Stimulated activated CD8-positive, alpha-beta memory T cell treated with anti-CD3 and anti-CD28 coated beads, Interleukin-2, amount 100 ng/mL, for 48 hours (primary cell): ENCODE measurements at places on chromosomes 4 and X.

GRCh38 chr4:177001271-177002175, 208.8 kb upstream of the VEGFC start:
- DNase-seq: no peak

GRCh38 chr4:168832763-168833575, 177.1 kb downstream of the CBR4 start:
- DNase-seq: no peak

DNA sequence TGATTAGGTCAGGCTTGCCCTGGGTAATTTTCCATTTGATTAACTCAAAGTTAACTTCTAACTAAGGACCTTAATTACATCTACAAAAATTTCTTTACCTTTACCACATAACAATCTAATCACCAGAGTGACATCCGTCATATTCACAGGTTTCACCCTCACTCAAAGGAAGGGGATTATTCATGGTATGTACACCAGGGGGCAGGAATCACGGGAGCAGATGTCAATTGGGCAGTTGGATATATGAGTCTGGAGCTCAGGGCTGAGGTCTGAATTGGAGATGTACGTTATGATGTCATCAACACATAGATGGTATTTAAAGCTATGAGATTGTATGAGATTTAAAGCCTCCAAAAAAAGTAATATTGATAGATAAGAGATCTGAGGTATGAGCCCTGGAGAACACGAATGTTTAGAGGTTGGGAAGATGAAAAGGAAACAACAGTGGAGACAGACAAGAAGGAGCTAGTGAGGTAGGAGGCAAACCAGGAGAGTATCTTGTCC, 52.9 kb downstream of the PGRMC1 start:
- DNase-seq: no peak

DNA sequence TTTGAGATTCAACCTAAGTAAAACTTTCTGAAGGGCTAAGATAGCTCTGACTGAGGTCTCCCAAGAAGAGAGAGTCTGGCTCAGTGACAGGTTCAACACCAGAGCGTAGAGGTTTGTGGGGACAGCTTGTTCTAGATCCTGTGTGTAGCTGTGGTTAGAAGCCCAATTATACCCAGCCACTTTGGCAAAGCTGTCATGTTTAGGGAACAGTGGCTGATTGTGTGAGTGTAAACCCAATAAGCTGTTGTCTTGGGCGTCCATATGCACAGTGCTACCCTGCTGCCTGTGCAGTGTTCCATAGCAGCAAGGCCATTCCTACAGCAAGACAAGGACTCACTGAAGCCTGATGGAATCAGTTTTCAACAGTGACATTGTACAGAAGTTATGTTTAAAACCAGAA, 11.2 kb upstream of the SCRG1 start:
- no peak for DNase-seq

DNA sequence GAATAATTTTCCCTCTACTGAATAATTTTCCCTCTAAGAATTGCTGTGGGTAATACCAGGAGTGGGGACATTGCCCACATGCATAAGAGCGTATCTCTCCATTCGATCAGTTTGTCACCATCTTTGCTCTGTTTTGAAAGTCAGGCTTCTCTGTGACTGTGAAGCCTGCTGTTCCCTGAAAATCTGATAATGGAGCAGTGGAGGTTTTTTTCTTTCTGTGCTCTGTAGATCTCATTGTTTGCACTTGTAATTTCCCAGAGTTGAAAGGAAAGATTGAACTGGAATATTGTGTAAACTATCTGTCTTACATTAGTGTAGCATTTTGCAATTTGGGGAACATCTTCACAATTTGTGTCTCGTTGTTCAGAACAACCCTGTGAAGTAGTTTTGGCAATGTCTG, 4.3 kb downstream of the ZXDB start:
- no peak for DNase-seq

- peak; percentile 51 for DNase-seq
These were observed 14.1 kb downstream of the RPS6KA3 start for GRCh38 chrX:20252381-20253231.

- DNase-seq: no peak
These were observed 129.5 kb downstream of the GNL3L start for GRCh38 chrX:54659547-54659946.

DNA sequence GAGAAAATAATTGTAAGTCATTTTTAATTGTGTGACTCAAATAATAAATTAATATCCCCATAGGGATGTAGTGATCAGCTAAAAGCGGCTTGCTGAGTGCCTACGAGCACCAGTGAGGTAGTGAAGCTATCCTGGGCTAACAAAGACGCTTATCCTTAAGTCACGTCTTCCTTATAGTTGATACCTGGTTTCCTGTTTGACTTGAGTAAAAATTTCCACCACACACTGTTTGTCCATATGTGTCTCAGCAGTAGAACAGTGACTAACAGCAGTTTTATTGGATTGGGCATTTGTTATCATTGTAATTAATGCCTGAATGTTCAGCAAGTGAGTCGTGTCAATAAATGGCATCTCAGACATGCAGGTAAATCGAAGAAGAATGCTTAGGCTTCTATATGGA, 241.1 kb downstream of the GRXCR1 start:
- DNase-seq: no peak

GRCh38 chrX:21873063-21873775, 17.4 kb downstream of the YY2 start:
- DNase-seq: no peak

DNA sequence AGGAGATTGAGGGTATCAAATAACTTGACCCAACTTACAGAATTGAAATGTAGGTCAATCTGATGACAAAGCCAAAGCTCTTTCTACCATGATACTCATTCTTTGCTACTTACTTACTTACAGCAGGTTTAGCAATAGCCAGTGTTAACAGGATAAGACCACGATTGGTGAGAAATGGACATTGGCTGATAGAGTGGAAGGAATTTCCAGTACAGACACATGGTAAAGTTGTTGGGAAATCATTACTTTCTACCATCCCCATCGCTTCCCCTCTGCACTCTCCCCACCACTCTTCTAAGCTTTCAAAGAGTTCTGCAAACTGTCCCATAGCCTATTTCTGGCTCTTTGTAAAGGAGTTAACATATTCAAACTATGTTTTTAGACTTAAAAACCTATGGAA, 119.7 kb downstream of the CHRNA9 start:
- DNase-seq: no peak

DNA sequence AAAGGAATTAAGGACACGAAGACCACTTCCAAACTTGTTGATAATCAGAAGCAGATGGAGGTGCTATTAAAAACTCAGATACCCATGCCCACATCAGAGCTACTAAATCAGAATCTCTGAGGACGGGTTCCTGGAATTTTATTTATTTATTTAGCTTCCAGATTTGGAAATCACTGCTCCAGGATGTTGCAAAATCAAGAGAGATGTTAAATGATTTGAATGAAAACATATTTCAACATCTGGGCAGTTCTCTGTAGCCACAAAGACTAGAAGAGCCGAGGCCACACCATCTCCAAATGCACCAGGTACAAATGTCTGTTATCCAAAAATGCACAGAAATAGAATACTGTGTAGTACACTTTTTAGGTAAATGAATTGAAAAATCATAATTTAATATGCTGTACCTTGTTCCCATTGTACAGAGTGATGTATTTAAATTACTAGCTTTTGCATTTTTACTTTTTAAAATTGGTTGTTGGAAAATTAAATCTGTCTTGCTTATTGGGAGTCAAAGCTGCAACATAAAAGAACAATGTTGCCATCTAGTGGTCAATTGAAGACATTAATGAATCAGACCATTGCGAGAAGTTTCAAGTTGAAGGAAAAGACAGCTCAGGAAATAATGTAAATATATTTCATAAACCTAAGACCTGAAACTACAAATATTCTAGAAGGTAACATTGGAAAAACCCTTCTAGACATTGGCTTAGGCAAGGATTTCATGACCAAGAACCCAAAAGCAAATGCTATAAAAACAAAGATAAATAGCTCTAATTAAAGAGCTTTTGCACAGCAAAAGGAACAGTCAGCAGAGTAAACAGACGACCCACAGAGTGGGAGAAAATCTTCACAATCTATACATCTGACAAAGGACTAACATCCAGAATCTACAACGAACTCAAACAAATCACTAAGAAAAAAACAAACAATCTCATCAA, 151.3 kb upstream of the TTC29 start:
- DNase-seq: no peak

DNA sequence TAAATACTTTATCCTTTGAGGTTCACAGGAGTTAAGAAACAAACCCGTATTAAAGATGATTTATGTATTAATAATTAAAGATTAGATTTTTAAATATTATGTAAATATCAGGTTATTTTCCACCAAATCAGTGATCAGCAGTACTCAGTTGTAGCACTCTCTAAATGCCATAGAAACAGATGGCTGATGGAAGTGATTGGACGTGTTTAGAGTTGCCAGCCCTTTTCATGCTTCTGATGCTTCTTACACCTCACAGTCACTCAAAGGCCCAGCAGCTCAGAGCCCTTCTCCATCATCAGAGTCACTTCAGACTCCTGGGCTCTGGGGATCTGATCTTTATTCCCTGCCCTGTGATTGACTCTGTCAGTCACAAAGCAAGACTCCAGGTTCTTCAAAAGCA, 170.1 kb upstream of the PGRMC2 start:
- DNase-seq: no peak

GRCh38 chrX:1322393-1322792, 14.2 kb upstream of the IL3RA start:
- DNase-seq: peak; percentile 69

DNA sequence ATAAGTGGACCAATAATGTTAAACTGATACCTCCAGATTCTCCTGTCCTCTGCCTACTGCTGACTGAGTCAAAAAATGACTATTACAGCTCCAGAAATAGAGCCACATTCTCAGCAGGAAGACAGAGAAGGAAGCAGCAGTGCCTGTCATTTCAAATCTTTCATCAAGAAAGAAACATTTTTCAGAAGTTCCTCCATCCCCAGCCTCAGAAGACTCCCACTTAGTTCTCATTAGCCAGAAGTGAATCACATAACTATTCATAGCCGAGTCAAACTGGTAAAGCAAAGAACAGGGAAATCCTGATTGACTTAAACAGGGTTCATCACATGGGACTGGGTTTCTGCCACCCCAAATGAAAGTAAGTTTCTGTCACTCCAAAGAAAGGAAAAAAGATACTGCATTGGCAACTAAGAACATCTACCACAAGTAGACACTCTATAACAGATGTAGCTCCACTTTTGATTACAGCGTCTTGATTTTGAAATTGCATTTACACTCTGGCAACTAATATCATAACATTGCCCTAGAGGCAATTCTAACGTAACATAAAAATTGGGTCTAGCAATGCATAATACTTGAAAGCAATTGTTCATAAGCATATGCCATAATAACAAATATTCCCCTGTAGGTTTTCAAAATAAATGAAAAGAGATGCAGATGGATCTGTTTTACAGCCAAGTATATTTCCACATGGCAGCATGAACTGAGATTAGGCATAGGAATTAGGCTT, 599.8 kb downstream of the GALNTL6 start:
- DNase-seq: no peak

DNA sequence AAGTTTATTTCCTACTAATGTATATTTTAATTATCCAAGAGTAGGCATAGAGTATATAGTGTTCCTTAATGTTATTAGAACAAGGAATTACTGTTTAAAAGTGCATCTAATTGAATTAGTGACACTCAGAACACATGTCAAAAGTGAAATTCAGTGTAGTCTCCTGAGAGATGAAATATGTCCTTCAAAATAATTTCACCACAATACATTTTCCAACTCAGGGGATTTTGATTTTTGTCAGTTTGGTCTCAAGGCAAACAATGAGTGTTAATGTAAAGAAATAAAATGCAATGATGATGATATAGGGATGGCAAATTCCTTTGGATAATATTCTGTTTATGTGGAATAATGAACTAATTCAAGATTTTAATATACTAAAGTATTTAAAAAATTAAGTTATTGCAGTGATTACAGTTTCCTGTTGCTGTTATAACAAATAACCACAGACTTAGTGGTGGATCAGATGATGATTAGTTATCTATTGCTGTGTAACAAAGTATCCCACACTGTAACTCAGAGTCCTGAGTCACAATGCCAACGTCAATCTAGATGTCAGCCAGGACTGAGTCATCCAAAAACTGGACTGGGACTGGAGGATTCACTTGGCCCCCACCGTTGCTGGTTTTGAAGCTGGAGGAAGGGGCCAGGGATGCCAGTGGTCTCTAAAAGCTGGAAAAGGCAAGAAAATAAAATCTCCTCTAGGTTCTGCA, 148.0 kb upstream of the SLC7A11 start:
- DNase-seq: no peak

DNA sequence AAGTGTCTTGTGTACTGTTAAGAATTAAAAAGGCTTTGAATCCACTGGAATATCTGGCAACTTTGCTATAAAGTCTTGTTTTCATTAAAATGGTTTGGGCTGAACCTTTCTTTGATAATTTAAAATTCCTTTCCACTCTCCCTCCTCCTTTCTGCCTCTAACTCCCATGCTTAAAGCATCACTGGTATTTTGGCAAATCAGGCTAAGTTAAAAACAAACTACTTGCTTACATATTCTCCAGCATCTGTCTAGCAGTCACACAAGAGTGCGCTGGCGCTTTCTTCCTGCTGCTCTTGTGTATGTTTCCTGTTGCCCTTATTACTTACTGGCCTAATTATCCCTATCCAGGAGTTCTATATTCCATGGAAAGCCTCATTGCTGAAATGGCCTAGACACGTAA, 136.6 kb downstream of the VEGFC start:
- no peak for DNase-seq

GRCh38 chr4:24603343-24603742, 19.0 kb upstream of the DHX15 start:
- no peak for DNase-seq

- no peak for DNase-seq
These were observed 283.2 kb downstream of the GPC3 start for GRCh38 chrX:133702230-133702629.

- no peak for DNase-seq
These were observed 1.7 kb upstream of the DCTD start for GRCh38 chr4:182918791-182919302.

GRCh38 chrX:68945603-68946228, 116.9 kb downstream of the EFNB1 start:
- no peak for DNase-seq

DNA sequence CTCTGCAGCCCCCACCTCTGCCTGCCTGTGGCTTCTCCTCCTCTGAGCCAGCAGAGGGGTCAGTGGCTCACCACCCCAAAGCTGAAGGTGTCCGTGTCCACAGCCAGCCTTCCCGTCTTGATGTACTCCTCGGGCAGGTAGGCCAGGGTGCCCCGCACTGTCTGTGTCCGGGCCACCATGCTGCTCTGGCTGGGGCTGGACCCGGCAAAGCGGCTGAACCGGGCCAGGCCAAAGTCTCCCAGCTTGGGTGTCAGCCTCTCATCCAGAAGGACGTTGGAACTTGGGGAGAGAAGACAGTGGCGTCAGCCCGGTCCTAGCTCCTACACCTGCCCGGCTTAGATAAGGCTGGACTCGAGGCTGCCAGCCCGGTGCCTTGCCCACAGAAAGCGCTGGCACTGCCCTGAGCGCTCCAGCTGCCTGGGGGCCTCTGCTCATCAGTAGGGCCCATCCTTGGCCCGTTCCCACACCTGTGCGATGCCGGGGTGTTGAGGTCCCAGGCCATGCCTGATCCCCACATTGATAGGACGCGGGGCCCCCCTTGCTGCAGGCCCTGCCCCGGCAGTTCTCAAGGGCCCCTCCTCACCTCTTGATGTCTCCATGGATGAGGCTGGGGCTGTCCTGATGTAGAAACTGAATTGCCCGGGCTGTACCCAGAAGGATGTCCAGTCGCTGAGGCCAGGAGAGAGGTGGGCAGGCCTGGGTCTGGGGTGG, 3.2 kb downstream of the IRAK1 start:
- no peak for DNase-seq

GRCh38 chr4:47154816-47155370, 123.5 kb downstream of the GABRB1 start:
- DNase-seq: no peak
